ENCODE measurements at places on chromosomes 11 and 22. TPM values are rescaled to one million over a fixed set of nuclear protein-coding genes. Genes with fewer than 3 reads are reported as not detected.

The CLCF1 gene
- 0.93 TPM for total RNA-seq

The C11orf87 gene
- not detected for total RNA-seq

The PLAAT4 gene
- total RNA-seq: 60.6 TPM

The HYLS1 gene
- total RNA-seq: 8.9 TPM

The TLCD5 gene
- total RNA-seq: 2.0 TPM

The LYVE1 gene
- total RNA-seq: not detected

The TPH1 gene
- total RNA-seq: 0.70 TPM

The ARHGAP8 gene
- 4.4 TPM for total RNA-seq

The FGF19 gene
- total RNA-seq: 0.35 TPM

The TRIM48 gene
- total RNA-seq: not detected

The RGL4 gene
- total RNA-seq: 22.7 TPM

The PLEKHA7 gene
- 11.0 TPM for total RNA-seq

The TCIRG1 gene
- total RNA-seq: 146 TPM

The SCGB1C1 gene
- total RNA-seq: not detected

The C11orf97 gene
- not detected for total RNA-seq

The OR8G1 gene
- not detected for total RNA-seq

The CCDC87 gene
- total RNA-seq: 0.21 TPM

The SMTNL1 gene
- not detected for total RNA-seq

The TTC36 gene
- total RNA-seq: 0.74 TPM

The CD44 gene
- 504 TPM for total RNA-seq

The HSPB2 gene
- 0.19 TPM for total RNA-seq

The MS4A10 gene
- total RNA-seq: not detected

The BATF2 gene
- total RNA-seq: 0.39 TPM

The STARD10 gene
- 31.9 TPM for total RNA-seq

The TXN2 gene
- 115 TPM for total RNA-seq

The OR52A1 gene
- total RNA-seq: not detected

The AGBL2 gene
- total RNA-seq: 8.3 TPM

The GAB4 gene
- not detected for total RNA-seq

The POU2AF1 gene
- total RNA-seq: 12.4 TPM

The GUCY1A2 gene
- not detected for total RNA-seq

Data from activated T-cell treated with anti-CD3 and anti-CD28 coated beads, Interleukin-2, amount 50 U/mL, for 72 hours (primary cell).